WTC11 (cell line): ENCODE measurements at places on chromosomes 16 and 17.
A peak's percentile ranks its signal among the peaks of the same experiment; 100 is the strongest.

- DNase-seq: no peak
These were observed 452.1 kb upstream of the HSBP1 start for GRCh38 chr16:83355570-83356218.

- no peak for DNase-seq
These were observed 92.0 kb upstream of the CCL2 start for GRCh38 chr17:34163123-34163522.

- DNase-seq: no peak
These were observed 136.7 kb upstream of the HS3ST2 start for GRCh38 chr16:22677024-22677830.

- no peak for DNase-seq
These were observed 53.0 kb downstream of the EPN2 start for GRCh38 chr17:19290066-19290705.

DNA sequence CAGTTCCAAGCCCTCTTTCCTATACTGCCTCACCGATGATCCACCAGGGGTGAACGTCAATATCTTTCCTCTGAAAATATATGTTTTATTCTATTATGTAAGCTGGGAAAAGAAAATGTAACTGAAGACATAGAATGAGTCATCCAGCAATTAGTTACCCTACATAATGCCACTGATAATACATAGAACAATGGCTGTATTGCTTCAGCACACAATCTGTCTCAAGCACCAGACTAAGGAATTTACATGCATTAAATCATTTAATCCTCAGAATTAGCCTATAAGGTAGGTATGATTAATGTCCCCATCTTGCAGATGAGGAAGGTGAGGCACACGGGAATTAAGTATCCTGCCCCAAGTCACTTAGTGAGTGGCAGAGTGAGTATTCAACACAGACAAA is 472.8 kb downstream of the TOX3 start:
- DNase-seq: no peak

- no peak for DNase-seq
These were observed 545.1 kb downstream of the MAF start for GRCh38 chr16:79055251-79055970.

DNA sequence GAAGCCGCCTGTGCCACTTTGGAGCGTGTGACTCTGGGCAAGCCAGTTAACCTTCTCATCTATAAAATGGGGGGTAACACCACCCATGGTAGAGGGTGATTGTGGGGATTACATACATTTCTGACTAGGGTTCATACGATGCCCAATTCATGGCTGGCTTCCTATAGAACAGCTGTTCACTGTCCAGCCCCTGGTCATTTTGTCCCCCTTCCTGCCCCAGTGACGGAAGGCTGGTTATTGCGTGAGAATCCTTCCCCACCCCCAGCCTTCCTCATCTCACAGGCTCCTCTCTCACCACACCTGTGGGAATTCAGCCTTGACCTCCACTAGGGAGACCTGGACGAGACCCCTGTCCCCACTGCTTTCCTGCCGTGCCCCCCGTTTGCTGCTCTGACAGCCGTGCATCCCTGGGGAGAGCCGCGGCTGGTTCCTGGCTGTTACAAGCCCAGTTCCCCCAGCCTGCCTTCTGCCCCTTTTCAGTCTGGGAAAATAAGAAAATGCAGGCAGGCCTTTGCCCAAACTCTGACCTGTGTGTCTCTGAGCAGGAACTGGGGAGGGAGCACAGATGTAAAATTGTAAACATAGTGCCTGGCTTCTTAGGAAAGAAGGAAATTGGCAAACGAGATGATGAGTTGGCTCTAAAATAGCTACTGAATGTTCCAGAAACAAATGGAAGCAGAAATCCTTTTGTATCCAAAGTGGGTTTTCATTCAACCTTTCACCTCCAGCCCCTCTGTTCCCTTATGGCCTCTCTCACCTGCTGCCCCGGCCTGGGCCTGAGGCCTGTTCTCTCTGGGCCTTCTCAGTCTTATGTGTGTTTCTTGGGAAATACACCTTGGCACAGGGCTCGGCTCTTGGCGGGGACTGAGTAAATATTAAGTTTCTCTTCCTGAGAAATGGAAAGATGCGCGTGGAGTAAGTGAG is 67.3 kb downstream of the OR1D5 start:
- no peak for DNase-seq

DNA sequence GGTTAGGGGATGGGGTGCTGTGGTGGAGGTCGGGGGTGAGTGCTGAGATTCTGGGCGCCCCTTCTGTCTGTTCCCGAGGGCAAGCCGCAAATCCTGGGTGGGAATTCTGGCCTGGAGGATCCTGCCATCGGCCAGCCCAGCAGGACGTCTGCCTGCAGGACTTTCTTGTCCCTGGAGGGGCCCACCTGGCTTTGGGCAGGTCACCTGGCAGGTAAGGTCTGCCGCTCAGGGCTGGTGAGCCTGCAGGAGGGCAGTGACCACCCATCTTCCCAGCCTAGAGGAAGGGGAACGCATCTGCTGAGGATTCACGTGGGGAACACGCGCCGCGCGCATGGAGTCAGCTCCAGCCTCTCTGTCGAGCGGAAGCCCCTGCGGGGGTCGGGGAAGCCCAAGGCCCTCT is 5.4 kb downstream of the RNF222 start:
- DNase-seq: no peak

DNA sequence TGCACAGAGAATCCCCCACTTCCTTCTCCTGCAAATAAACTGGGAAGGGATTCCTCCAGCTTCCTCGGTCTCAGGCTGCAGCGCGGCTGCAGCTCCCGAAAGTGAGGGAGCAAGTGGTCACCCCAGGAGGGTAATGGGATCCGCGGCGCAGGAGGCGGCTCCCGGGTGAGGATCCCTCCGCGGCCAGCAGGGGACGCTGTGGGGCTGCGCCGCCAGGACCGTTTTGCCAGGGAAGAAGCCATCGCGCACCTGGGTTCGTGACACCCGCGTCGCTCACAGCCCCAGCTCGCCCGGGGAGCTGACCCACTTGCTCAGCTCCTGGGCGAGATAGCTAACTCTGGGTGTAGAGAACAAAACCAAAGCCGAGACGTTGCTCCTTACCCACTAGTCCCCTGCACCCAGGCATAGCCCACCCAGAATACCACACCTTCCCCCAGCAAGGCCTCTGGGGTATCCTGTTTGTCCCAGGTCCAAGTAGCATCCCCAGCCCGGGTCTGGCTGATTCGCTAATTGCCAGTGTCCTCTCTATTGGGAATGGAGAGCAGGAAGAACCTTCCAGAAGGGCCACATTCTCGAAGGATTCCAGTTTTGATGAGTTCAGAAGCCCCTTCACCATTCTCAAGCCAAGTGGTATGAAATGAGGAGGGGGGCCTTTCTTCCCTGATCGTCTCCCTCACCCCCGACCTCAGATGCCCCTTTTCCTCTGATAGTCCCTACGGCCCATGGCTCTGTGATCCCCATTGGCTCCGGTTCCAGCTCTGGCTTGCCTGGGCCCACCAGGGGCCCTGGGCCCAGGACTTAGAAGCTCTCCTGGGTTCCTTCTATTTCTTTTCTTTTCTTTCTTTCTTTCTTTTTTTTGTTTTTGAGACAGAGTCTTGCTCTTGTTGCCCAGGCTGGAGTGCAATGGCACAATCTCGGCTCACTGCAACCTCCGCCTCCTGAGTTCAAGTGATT is 14.1 kb downstream of the CYGB start:
- DNase-seq: peak; percentile 88

DNA sequence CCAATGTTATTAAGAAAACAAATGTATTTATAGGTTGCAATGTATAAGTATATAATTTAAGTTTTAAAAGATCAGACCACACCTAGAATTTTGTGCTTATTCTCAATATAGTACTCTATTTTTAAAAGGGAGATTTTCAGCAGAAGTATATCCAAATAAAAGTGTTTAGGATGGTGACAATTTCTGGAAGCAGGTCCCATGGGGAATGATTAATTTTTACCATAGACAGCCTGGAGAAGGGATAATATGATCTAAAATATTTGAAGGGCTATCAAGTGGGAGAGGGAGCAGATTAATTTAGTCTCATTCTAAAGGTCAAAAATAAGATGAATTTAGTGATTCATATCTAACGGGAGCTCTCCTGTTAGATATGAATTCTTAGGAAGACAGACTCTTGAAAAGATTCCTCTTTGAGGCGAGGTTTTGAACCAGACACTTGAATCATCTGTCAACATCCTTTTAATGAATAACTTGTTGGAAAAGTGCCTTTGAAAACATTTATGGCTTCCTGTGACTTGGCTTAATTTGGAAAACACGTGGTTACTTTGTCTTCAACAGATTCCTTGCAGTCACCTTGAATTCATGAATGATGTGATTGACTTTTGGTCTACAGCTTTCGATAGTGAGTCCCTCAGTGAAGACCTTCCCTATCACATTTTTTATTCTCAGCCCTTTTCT is 29.3 kb upstream of the SMIM36 start:
- DNase-seq: no peak

DNA sequence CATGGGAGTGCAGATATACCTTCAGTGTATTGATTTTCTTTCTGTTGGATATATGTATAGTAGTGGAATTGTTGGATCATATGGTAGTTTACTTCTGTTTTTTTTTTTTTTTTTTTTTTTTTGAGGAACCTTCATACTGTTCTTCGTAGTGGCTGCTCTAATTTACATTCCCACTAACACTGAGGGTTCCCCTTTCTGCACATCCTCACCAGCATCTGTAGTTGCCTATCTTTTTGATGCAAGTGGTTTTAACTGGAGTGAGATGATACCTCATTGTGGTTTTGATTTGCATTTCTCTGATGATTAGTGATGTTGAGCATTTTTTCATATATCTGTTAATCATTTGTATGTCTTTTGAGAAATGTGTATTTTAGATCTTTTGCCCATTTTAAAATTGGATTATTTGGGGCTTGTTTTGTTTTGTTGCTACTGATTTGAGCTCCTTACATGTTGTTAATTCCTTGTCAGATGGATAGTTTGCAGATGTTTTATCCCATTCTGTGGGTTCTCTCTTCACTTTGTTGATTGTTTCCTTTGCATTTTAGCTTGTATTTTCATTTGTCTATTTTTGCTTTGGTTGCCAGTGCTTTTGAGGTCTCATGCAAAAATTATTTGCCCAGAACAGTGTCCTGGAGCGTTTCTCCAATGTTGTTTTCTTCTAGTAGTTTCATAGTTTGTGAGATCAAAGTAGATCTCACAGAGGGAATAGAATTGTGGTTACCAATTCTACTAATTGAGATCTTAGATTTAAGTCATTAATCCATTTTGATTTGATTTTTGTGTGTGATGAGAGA is 25.0 kb upstream of the BCAS3 start:
- no peak for DNase-seq

DNA sequence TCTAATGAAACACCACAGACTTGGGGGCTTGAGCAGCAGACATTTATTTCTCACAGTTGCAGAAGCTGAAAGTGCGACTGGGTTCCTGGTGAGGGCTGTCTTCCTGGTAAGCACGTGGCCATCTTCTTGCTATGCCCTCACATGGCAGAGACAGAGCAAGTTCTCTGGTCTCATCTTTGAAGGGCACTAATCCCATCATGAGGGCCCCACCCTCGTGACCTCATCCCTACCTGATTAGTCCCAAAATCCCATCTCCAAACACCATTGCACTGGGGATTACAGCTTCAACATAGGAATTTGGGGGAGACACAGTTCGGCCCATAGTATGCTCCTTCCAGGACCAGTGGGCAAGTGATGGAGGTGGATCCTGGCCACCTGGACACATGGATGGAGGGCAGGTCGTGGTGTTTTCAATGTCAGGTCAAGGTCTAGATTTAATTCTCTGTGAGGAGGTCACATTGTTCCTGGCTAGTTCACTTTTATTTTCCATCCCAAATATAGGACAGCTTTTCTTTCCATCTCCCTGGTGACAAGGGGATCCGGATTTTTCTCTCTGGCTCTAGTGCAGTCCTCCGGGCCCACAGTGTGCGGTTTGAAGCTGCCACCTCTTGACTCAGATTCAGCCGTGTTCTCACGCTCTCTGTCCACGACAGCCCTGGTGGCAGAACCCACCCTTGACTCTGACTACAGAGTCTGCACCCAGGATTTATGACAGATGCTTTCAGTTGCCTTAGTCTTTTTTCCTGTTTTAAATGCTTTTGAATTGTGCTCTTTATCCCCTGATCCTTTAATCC is 160.5 kb upstream of the NOL11 start:
- no peak for DNase-seq

DNA sequence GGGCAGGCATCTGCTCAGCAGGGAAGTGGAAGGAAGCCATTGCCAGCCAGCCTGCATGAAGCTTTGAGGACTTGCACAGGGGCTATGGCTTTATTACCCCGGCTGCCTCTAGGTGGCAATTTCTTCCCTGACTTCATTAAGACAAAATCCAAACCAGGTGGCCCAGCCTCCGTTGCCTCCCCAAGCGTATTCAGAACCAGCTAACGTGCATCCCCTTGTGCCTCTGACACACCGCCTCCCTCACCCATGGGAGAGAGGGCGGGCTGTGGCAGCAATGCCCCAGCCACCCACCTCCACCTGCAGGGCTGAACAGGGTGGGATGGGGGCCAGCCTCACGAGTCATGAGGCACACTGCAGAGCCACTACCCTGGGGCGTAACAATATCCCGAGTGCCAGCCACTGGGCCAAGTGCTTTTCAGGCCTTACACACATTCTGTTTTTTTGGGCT is 6.8 kb downstream of the KIFC3 start:
- DNase-seq: peak; percentile 74

DNA sequence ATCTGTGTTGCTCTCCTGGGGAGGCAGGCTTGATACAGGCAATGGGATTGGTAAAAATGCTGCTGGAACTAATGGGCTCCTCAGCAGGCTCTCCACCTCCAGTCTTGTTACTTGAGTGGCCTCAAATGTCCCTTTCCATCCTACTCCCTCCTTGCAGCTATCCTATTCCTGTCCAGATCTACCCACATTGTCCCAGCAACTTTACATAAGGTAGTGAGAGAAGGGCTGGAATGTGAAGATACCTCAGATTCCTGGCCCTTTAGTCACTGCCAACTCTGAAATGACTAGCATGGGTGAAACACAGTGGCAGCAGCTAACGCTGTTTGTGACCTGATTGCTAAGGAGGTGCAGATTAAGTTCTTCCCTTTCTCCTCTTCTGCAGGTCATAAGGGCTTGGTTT is 210.1 kb upstream of the HS3ST4 start:
- no peak for DNase-seq

DNA sequence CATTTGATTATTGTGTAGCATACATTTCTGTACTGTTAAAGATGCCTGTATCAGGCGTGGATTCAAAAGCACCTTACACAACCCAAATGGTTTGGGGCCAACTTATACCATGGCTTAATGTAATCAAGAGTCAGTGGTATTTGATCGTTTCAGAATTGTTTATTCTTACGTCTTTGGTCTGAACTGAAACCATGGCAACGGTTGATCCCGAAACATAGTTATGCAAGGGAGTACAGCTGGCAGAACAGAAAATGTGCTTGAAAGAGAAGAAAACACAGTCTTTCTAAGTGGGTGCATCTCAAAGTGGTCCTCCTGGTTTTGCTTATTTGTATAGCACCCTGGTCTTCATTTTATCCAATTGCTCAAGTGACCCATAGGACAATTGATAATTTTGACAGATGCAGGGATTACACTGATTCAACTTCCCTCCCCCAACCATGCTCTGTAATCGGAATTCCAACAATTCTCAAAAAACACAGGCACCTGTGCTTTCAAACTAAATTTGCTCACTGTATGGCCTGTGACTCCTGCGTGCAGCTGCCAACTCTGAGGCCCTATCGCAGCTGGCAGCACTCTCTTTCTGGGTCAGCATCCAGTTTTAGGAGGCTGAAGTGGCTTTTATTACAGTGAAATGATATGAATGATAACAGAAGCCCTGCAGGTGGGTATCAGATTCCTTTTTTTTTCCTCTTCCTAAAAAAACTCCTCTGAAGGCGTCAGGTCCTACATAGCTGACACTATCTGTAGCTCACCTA is 77.0 kb upstream of the AXIN2 start:
- no peak for DNase-seq

GRCh38 chr16:12874186-12874585 is 27.2 kb upstream of the SHISA9 start:
- DNase-seq: no peak

GRCh38 chr17:31321481-31321880 is at the start of gene EVI2A:
EVI2A (minus strand) TSS chr17:31321622; CDS start chr17:31319013, 2,609 bp downstream.
- no peak for DNase-seq
